Activated CD4-positive, alpha-beta T cell treated with anti-CD3 and anti-CD28 coated beads, Interleukin-2, amount 50 U/mL, for 24 hours (primary cell): ENCODE measurements at places on chromosomes 4 and X.
A peak's percentile ranks its signal among the peaks of the same experiment; 100 is the strongest.

- no peak for DNase-seq
Observed at GRCh38 chr4:176043838-176044588, 21.6 kb upstream of the WDR17 start.

DNA sequence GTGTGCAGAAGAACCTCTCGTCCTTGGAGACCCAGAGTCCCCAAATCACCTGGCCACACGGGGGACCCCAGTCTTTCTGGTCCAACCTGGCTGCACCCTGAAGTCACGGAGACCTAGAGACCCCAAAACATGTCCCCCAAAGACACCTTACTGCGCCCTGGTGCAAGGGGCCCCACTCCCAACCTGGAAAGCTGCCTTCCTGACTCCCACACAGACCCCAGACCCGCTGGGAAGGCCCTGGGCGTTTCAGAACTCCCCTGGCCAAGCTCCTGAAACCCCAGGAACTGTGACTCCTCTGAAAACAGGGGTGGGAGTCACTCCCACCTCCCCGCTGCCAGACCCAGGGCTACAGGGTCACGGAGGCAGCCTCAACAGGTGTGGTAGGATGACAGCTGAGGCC is 12.7 kb upstream of the SHOX start:
- no peak for DNase-seq

- no peak for DNase-seq
Observed at GRCh38 chrX:1164322-1165288, 47.8 kb downstream of the CRLF2 start.

- no peak for DNase-seq
Observed at GRCh38 chrX:119231936-119232445, 4.1 kb upstream of the PGRMC1 start.

GRCh38 chrX:133189195-133189594 is 29.0 kb downstream of the TFDP3 start:
- DNase-seq: no peak

DNA sequence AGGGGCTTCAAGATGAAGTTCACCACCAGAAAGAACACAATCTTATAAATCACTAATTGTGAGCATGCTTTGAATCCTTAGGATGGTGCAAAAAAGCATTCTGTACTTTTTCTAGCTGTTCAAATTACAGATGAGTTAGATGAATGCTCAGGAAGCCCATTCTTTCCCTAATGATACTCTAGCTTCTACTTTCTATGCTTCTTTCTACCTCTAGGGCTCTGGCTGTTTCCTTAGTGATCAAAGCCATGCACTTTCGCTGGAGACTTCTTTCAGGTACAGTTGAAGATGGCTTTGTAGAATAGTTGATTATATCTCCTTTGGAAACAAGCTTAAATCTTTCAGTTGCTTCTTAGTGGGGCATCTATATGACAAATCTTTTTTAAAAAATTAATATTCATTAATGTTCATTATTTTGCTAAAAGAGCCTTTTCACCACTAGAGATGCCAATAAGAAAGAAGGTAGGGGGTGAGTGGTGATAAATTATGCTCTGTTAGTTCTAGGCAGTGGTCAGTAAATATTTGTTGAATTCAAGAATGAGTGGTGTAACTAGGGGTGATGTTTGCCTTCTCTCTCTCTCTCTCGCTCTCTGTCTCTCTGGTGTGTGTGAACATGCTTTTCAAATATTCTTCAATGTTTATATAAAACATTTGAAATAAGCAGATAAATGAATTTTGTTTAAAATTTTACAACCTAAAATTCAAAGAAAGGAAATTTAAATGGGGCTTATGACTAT is 169.4 kb downstream of the GLUD2 start:
- no peak for DNase-seq

GRCh38 chr4:147117431-147117830 is 171.8 kb upstream of the TTC29 start:
- DNase-seq: no peak

- DNase-seq: no peak
Observed at GRCh38 chr4:186037692-186038658, 31.0 kb upstream of the TLR3 start.

- no peak for DNase-seq
Observed at GRCh38 chr4:152535360-152535902, 461 bp downstream of the FBXW7 start.

DNA sequence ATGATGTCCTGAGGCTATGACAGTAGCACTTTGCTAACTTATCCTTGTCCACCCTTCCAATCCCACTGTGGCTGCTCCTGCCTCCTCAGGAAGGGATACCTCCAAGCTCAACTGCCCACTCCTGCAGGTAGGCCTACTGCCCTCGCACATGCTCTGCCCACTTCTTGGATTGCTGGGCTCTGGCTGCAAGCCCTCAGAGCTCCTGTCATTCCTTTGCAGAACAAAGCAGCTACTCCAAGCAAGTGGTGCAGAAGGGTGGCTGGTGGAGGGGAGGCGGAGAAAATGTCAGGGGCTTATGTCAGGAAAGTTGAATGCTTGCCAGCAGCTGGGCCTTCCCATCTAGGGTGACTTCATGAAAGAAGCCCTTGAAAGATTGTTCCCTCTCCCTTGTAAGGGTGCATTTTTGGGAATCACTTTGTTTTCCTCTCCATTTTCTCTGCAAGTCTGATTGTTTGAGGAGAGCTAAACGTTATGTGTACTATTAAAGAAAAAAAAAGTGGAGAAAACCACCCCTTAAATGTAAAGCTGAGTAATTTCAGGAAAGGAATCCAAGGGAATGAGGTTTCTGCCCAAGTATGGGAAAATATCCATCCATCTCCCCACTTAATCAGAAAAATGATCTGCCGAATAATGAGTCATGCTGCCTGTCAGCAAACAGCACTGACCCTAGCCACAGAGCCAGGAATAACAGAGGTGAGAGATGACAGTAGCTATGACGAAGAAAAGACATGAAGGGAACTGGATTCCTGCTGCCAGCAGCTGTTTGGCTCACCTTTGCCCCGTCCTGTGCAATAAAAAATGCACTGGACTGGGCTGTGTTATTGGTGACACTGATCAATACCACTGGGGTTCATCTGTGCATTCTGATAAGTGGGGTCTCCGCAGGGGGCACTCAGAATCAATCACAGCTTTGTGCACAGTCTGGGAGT is 102.0 kb downstream of the RTL5 start:
- no peak for DNase-seq

GRCh38 chrX:110056419-110056818 is 53.5 kb downstream of the TMEM164 start:
- no peak for DNase-seq

DNA sequence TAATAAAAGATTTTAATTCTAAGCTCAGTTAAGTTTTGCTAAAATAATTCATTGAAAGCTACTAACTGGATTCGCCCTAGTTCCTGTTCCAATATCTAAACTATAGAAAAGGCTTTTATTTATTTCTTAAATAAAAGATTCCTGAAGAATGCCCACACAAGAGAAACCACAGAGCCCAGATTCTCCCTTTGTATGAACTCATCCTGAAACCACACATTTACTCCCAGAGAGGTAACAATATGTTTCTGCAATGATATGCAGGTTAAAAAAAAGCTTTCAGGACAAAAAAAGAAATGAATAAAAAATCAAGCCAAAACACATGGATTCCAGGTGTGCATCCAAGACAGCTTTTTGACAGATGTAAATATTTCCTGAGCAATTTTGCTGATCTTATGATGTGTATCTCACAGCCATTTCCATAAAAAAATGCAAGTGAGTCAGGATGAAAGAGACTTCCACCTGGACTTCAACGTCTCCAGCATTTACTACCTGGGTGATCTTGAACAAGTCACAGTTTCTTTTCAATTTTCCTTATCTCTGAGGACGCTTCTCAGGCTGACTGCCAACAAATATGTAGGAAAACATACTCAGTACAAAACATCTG is 234.4 kb upstream of the FAT1 start:
- DNase-seq: no peak

DNA sequence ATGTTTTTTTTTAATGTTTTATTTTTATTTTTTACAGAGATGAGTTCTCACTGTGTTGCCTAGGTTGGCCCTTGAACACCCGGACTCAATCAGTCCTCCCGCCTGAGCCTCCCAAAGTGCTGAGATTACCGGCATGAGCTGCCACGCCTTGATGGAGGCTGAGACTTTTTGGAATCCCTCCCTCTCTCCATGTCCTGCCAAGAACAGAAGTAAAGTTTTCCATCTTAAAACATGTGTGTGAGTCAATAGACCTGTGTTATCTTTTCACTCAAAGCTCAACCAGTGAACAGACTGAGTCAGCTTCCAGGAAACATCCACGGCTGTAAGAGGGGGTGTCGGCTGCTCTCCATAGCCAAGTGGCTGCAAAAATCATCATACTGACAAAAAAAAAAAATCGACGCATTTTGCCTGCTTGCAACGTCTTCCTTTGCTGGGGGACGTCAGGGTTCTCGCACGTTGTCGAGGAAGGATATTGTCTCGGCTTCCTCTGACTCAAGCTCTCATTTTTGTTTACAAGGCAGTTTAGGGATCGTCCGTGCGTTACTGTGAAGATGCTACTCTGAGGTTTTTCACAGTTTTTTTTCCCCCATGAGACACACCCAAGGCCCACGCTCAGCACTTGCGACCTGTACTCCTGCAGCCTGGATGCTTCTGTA is 10.0 kb upstream of the ASMTL start:
- DNase-seq: no peak

- DNase-seq: no peak
Observed at GRCh38 chrX:123960956-123961267, 594 bp upstream of the STAG2 start.

- no peak for DNase-seq
Observed at GRCh38 chr4:169115897-169116254, 105.8 kb upstream of the CBR4 start.

DNA sequence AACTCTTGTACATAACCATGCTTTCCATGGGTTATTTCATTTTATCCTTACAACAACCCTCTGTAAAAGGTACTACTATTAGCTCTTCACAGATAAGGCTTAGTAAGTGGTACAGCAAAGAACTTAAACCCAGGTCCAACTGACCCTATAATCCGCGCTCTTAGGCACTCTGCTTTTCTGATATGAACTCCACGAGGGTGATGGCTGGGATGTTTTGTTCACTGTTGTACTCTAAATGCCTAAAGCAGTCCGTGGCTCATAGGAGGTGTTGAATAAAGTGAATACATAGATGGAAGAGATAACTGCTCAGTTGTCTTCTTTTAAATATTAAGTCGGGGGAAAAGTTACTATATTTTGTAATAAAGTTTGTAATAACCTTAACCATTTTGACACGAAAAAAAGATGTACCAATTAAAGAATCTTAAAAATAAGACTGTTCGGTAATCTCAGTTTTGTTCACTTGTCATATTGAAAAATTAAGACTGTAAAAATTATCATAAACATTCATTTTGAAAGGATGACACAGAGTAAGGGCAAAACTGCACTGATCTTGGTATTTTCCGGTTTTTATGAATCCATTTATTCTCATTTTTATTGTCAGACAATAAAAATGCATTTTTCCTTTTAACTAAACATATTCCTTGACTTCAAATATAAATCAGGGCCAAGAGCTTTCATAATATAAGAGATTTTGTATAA is 166.5 kb downstream of the FBXW7 start:
- DNase-seq: no peak

- DNase-seq: no peak
Observed at GRCh38 chr4:147362938-147363337, 118.0 kb upstream of the EDNRA start.

DNA sequence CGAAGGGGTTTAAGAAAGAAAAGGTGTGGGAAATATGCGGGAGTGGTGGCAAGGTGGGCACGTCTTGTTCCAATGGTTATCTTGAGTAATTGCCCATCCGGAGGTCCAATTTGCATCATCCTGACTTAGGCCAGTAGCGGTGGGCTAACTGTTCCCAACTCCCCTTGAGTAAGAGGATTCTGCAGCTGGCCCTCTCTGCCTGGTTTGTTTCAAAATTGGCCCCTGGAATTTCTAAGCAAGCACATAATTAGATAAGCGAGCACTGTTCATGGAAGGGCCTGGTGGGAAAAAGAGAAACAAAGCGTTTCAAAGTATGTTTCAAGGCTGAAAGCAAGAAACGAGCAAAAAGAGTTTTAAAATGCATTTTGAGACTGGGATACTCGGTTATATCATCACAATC is 198.2 kb downstream of the CEP135 start:
- DNase-seq: no peak

DNA sequence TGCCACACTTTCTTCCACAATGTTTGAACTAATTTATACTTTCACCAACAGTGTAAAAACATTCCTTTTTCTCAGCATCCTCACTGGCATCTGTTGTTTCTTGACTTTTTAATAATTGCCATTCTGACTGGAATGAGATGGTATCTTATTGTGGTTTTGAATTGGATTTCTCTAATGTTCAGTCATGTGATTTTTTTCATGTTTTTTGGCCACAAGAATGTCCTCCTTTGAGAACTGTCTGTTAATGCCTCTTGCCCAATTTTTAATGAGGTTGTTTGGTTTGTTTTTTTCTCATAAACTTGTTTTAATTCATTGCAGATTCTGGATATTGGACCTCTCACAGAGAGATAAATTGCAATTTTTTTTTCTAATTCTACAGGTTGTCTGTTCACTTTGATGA is 1195.2 kb downstream of the TECRL start:
- no peak for DNase-seq

DNA sequence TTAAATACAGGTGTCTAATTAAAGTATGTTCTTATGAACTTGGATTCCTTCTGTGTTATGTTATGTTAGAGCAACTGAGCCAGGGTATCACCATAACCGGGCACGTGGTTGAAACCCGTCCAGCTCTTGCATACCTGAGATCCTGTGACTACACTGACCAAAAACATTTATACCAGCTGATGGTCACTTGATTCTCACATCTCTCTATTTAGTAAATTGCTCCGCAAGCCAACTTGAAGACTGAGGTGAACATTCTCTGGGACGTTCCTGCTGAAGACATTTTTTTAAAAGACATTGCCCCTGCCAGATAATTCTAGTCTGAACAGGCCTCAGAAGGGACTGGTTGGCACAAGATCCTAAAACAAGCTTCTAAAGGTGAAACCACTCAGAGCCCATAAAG is 550.0 kb upstream of the DIPK2B start:
- DNase-seq: no peak

- no peak for DNase-seq
Observed at GRCh38 chrX:10597871-10598270, 22.5 kb downstream of the MID1 start.

GRCh38 chr4:38803833-38804653 is 548 bp downstream of the TLR1 start:
- DNase-seq: peak; percentile 38

DNA sequence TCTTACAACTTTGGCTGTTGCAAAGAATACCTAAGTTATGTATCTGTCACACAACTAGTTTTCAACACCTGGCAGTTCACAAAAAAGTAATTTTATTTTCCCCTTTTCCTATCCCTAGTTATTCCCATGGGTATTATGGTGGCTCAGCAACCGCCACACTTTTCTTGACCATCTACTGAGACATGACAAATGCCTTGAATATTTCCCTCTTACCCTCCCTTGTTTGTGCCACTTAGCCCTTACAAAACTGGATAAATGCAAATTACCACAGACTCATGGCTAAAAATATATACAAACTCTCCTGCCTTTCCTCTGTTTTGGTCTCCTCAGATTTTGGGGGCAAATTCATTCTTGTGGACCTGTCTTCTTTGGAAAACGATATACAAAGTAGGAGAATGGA is 72.1 kb downstream of the AMOT start:
- no peak for DNase-seq

- peak; percentile 6 for DNase-seq
Observed at GRCh38 chr4:76897536-76898384, at the start of gene SOWAHB. SOWAHB (minus strand) TSS chr4:76898144; CDS start chr4:76897849, 295 bp downstream.
